SHP77 treated with DMSO at 0.1 percent for 48 hours (cell line): ENCODE measurements at places on chromosomes 5 and 9.

DNA sequence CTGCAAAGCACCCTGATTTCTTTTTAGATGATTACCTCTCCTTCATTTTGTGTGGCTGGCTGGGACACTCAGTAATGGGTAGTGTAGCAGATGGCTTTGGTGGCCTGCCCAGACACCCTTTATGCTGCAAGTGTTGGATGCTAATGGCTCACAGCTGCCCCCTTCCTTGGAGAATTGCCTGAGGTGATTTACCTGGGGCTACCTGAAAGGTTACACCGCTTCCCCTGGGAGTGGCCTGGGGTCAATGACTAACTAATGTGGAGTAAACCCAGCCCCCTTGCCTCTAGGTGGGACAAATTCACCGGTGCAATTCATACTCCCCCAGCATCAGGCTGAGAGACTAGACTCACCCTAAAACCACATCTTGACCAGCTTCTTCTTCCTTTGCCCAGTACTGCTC, 23.5 kb upstream of the HAND1 start:
- DNase-seq, result no peak

- no peak for DNase-seq
Observed at GRCh38 chr5:96709152-96709821, 47.1 kb downstream of the CAST start.

GRCh38 chr5:22593592-22593991, 259.6 kb downstream of the CDH12 start:
- DNase-seq, result no peak

GRCh38 chr5:38807570-38808483, 38.0 kb upstream of the OSMR start:
- peak; percentile 75 for DNase-seq

DNA sequence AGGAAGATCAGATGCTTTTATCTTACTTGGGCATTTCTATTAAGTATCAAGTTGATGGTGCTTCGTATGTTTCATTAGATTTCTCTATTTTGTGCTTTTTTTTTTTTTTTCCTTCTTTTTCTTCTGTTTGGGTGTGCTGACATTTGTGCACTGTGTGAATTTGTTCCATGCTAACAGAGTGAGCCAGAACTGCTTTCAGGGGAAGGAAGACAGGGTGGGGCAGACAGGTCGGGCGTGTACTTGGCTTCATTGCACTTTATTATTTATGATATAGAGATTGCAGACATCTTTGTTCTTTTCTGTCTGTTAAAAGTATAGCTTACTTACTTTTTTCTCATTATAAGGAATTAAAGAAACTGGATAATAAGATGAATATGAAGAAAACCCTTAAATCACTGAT, 112.2 kb downstream of the FGF18 start:
- no peak for DNase-seq

DNA sequence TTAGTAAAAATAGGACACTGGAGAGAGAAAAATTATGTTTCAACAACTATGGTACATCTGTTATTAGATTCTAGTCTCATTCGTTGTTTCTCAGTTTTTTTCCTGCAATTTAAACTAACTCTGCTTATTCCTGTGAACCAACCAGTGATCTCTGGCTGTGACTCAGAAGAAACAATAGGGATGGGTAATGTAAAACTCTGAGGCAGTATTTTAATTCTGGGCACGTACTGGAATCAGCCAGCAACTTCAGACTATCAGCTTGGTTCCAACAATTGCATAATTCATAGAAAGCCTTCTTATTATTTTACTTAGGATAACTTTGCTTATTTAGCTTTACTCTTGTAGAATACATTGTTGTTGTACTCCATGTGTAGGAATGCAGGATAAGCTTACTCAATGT, 28.8 kb downstream of the MLLT3 start:
- DNase-seq, result no peak

DNA sequence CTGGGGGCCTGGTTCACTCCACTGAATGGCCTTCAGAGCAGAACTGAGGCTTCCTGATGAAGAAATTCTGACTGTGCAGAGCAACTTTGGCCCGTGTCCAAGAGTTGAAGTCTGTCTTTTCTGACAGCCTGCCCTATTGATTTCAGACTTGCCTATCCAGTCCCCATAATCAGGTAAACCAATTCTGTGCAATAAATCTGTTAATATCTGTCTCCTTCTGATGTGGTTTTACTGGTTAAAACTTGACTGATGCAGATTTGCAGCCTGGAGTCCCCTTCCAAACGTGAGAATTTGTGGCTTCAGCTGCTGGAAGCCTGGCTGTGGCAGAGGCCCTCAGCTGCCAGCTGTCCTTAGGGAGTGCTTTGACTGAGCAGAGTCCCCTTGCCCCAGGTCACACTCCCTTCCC, 283.9 kb upstream of the ANKRD55 start:
- no peak for DNase-seq

DNA sequence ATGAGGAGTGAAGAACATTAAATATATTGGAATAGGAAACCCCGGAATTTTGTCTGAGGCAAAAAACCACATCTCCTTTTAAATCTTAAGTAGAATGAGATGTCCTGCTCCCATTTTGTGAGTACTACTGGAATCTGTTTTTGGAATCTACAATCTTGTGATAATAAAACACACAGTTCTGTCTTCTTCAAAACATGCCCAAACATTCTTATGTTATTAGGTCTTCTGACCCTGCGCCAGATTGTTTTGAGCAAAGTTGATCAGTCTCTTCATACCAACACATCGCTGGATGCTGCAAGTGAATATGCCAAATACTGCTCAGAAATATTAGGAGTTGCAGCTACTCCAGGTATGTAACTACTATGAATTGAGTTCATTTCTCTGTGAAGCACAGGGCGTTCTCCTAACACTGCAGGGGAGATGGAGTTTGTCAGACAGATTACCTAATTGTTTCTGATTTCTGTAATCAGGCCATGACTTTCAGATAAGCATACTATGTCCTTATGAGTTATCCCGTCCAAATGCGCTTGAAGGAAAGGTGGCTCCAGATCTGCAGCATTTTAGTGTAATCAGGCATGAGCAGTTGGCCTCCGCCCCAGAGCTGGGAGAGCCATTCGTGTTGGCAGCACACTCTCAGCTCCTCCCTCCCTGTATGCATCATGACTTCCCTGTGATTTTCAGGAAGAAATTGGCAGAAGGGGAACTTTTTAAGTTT, 88.0 kb downstream of the NLN start:
- no peak for DNase-seq

GRCh38 chr9:95854386-95855020, 21.0 kb upstream of the ERCC6L2 start:
- no peak for DNase-seq

- no peak for DNase-seq
Observed at GRCh38 chr9:18666986-18667772, 193.2 kb downstream of the ADAMTSL1 start.

- no peak for DNase-seq
Observed at GRCh38 chr9:32247168-32247567, 137.3 kb upstream of the ACO1 start.

DNA sequence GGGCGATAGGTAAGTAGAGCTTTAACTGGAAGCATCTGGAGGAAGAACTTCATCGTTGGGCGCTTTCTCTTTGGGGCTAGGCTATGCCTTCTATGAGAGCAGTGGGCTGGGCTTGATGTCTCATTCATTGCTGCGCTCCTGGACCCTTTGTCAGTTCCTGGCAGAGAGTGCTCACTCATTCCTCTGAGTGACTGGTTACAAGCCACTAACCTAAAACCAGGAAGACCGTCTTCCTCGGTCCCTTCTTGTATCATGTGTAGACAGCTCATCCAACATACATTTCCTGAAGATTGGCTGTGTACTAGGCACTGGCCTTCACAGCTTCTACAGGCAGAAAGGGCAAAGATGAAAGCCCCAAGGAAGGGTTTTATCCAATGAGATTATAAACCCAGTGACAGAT, 6.4 kb downstream of the SWI5 start:
- DNase-seq, result no peak

GRCh38 chr9:119322184-119322583, 47.1 kb downstream of the BRINP1 start:
- DNase-seq, result no peak

- no peak for DNase-seq
Observed at GRCh38 chr9:97425336-97425972, 13.6 kb downstream of the TDRD7 start.

DNA sequence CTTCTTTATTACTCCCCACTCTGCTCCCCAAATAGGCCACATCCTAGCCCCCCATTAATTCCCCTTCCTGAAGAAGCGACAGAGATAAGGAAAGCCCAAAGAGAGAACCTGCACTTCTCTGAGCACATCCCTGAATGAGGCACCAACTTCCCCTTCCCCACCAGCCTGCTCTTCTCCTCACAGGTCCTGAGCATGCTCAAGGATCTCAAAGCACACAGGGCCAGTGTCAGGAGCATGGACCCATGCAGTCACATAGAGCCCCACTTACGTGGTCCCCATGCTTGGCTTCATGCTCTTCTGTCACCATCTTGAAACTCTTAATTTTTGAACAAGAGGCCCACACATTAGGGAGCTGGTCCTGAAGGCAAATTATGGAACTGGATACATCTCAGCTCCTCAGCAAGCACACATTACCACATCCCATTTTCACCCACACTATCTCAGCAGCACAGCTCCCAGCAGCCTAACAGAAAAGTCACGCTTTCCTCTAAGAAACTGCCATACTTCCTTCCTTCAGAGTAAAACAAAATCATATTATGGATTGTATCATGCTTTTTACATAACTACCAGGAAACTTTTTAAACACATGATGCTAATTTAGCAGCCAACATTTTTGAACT, 99.8 kb downstream of the NFIB start:
- DNase-seq, result no peak

DNA sequence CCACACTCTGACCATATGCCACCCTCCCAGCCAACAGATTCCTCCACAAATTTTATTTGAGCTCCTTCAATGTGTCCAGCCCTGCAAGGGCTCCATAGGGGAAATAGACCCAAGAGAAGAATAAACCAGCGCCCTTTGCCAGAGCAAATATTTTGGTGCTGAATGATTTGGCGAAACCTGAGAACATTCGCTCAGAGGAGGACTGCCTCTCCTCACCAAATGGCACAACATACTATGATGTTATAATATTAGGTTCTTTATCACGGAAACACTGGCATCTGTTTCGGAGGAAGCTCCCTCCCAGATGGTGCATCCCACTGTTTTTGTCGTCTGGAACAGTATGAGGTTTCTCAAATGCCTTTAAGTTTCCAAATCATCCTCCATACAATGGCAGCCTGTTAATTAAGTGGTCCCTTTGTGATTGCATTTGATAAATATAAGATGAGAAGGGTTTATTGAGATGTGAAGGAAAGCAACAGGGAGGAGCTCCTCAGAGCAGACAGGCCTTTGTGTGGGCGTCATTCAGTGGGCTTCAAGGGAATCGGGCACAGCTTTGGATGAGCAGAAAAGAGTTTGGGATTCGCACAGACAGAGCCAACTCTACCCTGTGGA, 139.1 kb upstream of the ADRA1B start:
- no peak for DNase-seq

- DNase-seq, result no peak
Observed at GRCh38 chr9:26975728-26976707, 19.8 kb downstream of the IFT74 start.

DNA sequence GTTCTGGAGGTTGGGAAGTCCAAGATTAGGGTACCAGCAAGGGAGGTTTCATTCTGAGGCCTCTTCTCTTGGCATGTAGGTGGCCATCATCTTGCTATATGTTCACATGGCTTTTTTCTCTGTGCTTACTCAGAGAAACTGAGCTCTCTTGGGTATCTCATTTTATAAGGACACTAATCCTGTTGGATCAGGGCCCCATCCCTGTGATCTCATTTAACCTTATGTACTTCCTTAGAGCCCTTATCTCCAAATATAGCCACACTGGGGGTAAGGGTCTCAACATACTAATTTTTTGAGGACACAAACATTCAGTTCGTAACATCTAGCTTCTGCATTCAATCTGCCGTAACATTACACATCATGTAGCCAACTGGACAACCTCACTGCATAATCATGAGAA, 6.6 kb downstream of the DHX29 start:
- no peak for DNase-seq

DNA sequence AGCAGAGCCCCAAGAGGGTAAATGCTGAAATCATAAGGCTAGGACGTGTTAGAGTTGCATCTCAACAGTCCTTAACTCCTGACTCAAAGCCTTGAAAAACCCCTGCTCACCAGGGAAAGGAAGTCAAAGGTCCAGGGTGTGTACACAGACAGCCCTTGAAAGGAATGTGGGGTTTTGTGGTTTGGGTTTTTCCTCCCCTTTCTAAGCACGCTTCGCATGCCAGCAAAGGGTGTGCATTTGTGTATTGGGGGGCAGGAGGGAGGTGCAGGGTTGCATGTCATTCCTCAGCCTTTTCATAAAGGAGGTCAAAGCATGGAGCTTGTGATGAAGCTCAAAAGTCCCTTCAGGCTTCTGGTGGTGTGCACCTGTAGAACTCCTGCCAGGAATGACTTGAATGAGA, 17.3 kb upstream of the XPA start:
- DNase-seq, result no peak

- no peak for DNase-seq
Observed at GRCh38 chr5:171419688-171420430, 412 bp downstream of the FGF18 start.

- no peak for DNase-seq
Observed at GRCh38 chr9:73583576-73583975, 431.9 kb downstream of the ANXA1 start.

DNA sequence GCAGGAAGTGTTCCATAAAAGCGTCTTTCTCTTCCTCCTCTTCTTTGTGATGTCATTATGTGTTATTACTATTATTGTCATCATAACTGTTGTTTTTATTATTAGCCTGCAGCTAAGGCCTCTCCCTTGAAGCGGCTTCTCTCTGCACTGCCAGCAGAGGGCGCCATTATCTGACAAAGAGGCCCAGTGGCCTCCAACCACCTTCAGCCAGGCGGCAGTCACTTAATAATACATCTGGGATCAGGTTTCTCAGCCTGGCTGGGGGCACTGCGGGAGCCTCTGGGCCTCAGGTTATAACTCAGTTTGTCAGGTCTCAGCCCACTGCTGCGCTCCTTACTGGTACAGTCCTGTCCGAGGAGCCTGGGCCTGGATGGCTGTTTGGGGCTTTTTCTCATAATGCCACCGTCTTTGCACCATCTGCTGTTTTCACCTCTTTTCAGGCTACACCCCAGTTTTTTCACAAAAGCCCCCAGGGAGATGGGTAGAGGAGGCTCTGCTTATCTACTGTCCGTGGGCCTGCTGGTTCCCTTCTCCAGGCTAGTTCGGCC, 281.9 kb downstream of the NSG2 start:
- DNase-seq, result peak; percentile 30

DNA sequence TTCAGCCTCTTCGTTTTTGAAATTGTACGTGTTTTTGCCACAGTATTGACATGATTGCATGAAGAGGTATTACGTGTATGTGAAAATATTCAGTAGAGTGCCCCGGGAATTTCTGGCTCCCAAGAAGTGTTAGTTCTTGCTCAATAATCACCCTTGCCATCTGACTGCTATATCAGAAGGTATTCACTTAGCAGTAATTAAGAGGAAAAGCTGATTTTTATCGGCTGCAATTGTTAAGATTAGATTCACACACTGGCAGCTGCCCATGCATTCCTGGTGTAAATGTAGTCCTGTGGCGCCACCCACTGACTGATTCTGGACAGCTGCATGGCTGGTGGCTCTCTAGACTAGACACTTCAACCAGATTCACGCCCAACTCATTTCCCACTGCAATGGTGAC, 440.1 kb upstream of the ADAMTS16 start:
- no peak for DNase-seq
